ENCODE measurements at places on chromosomes 3 and 15.
A peak's percentile ranks its signal among the peaks of the same experiment; 100 is the strongest.

- DNase-seq = no peak
These were observed 147.7 kb downstream of the UACA start for GRCh38 chr15:70615435-70616310.

DNA sequence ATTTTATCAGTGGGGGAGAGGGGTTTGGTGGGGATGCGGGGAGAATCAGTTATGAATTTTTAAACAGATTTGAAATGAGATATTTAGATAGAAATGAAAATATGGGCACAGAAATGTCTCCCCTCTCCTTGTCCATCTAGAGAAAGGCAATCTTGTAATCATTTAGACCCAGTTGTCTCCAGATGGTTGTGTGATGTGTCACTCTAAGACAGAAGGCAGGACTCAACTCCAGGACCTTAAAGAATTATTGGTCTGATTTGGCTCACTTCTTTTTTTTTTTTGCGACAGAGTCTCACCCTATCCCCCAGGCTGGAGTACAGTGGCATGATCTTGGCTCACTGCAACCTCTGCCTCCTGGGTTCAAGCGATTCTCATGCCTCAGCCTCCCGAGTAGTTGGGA lies 77.2 kb downstream of the EOMES start:
- peak; percentile 23 for DNase-seq

GRCh38 chr3:176739159-176739558 lies 458.1 kb downstream of the TBL1XR1 start:
- no peak for DNase-seq

DNA sequence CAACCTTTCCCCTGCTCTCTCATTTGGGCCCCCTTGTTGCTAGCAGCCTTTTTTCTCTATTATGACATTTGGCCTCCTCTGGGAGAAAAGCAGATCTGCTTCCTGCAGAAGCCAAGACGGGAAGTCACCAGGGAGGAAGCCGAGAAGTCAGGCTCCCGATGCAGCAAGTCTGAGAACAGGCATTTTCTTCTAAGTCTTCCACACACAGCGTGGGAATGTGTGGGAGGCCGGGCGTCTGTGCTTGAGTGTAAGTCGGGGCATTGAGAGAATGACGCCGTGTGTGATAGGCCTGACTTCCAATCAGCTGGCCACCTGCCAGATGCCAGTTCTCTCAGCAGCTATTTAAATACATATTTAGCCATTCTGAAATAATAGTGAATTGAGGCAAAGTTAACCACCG lies 75.8 kb upstream of the FAM98B start:
- DNase-seq = no peak

- DNase-seq = no peak
These were observed 24.4 kb downstream of the NAA50 start for GRCh38 chr3:113721636-113722035.

GRCh38 chr3:127158614-127159229 lies 34.2 kb upstream of the PRR23E start:
- no peak for DNase-seq

DNA sequence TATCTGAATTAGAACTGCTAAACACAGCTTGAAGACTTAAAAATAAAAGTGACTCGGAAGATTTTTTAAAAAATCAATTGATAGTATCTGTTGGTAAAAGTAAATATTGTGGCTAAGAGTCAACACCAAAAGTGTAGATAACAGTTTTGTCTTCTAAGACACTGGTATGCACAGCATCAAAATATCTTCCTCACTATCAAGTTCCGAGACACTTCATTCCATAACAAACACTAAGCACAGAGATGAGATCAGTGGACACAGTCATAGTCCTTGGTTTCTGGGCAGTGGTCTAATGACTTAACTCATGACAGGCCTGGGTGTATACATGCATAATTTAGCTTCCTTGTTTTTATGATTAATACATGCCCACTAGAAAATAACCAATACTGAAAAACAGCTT lies 63.2 kb downstream of the PXYLP1 start:
- peak; percentile 76 for DNase-seq

DNA sequence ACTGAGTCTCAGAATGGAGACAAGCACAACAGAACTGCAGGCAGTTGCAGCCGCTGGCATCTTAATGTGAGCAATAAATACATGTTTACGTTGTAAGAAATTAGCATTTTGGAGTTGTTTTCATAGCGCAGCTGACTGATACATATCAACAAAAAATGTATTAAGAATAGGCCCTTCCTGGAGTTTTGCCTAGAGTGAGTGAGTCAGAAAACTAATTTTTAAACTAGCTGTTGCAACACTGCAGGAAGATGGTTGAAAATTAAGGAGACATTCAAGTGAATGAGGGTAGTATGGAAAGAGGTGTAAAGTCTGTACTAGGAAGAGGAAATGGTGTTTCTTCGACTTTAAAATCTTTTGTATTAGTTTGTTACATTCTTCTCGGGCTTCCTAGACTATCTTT lies 39.6 kb upstream of the TIMP4 start:
- peak; percentile 87 for DNase-seq

GRCh38 chr3:183439515-183439914 lies 11.1 kb upstream of the MCF2L2 start:
- DNase-seq = peak; percentile 16

- no peak for DNase-seq
These were observed 36.0 kb upstream of the BDH1 start for GRCh38 chr3:197591816-197592215.

GRCh38 chr3:49024449-49024848 lies 2.5 kb downstream of the NDUFAF3 start:
- DNase-seq = no peak

DNA sequence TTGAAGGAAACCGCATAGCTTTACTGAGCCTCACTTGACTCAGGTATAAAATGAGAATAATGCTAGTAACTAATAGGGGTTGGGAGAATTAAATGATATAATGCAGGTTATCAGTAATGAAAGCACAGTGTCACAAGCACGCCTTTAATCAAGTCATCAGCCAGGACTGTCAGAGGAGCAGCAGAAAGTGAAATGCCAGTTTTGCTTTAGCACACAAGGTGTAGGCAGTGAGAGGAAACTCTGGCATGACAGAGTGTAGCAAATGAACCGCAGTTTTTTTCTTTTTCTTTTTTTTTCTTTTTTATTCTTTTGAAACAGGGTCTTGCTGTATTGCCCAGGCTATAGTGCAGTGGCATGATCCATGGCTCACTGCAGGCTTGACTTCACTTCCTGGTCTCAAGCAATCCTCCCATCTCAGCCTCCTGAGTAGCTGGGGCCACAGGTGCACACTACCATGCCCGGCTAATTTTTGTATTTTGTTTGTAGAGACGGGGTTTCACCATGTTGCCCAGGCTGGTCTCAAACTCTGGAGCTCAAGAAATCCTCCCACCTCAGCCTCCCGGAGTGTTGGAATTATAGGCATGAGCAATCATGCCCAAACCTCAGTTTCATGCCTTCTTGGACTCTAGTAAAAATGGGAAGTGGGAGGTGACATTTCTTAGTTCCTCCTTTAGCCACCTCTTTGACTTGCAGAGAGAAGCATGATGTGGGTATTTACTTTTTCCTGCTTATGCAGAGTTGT lies 9.7 kb upstream of the SCAANT1 start:
- no peak for DNase-seq

DNA sequence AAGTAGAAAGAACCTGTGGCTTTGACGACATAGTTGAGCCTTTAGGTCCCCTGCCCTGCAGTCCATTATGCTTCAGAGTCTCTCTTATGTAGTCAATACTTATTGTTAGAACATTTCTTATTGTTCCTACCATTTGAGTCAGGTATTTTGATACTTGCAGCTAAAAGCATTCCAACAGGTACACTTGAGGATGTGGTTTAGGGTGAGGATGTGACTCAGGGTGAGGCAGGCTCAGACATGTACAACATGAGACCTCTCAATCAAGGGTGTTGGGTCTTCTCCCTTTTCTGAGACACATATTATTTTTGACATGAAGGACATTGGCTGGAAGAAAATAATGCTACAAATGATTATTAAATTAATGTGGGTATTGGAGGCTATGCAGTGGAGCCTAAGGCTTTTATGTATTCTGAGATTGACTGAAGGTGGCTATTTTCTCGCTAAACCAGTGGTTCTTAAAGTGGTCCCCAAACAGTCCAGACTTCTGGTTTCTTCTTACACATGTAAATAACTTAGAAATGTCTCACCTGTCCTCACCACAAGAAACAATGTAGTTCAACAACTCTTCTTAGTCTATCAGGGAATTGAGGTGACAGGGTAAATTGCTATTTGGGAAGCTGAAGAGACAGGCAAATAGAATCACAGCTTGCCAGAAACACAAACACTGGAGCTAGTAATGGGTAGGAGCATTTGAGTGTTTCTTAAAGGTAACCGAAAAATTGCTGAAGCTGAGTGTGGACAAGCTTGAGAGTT lies 135.5 kb upstream of the ZPLD1 start:
- no peak for DNase-seq

GRCh38 chr3:62607287-62608029 lies 234.1 kb upstream of the FEZF2 start:
- peak; percentile 74 for DNase-seq

GRCh38 chr15:78076231-78077052 lies 1.1 kb downstream of the TBC1D2B start:
- no peak for DNase-seq
